ENCODE measurements at places on chromosomes 12 and 14. TPM values are rescaled to one million over a fixed set of nuclear protein-coding genes. Genes with fewer than 3 reads are reported as not detected.

Gene AMN
- total RNA-seq, result 2.0 TPM

Gene CLEC2A
- total RNA-seq, result not detected

Gene FLRT2
- 14.4 TPM for total RNA-seq

Gene MYH6
- total RNA-seq, result not detected

Gene ALG10
- 9.0 TPM for total RNA-seq

Gene SLC22A17
- 4.9 TPM for total RNA-seq

Gene GDF11
- total RNA-seq, result 0.34 TPM

Gene TBX5
- not detected for total RNA-seq

Gene TMPRSS12
- total RNA-seq, result not detected

Gene CFL2
- 21.2 TPM for total RNA-seq

Gene RNASE3
- not detected for total RNA-seq

Gene RND1
- total RNA-seq, result 0.78 TPM

Gene TRHDE
- total RNA-seq, result under 0.01 TPM

Gene AMHR2
- not detected for total RNA-seq

Gene BRAP
- total RNA-seq, result 33.8 TPM

Gene CDH24
- 2.4 TPM for total RNA-seq

Gene RTL1
- total RNA-seq, result not detected

Gene STX2
- 5.8 TPM for total RNA-seq

Gene KRT6C
- total RNA-seq, result 171 TPM

Gene HCAR2
- 4.5 TPM for total RNA-seq

Gene KRT3
- not detected for total RNA-seq

Gene RHEBL1
- total RNA-seq, result 1.0 TPM

Gene RIPK3
- 1.4 TPM for total RNA-seq

Gene ZC2HC1C
- total RNA-seq, result 0.68 TPM

Gene ANKRD33
- total RNA-seq, result not detected

Gene APOF
- not detected for total RNA-seq

Gene KRT6A
- 14,814 TPM for total RNA-seq

Gene GDF3
- total RNA-seq, result not detected

Gene LRRC10
- total RNA-seq, result not detected

Gene RD3L
- not detected for total RNA-seq

Gene WNT5B
- 5.6 TPM for total RNA-seq

Gene COQ10A
- total RNA-seq, result 4.1 TPM

Gene KRT73
- not detected for total RNA-seq

Gene ABCD2
- not detected for total RNA-seq

Gene C3AR1
- total RNA-seq, result not detected

Gene YEATS4
- total RNA-seq, result 30.1 TPM

Gene HSPA2
- 10.3 TPM for total RNA-seq

Gene CCDC175
- total RNA-seq, result not detected

Gene FAM181A
- total RNA-seq, result not detected

Gene PLEKHD1
- total RNA-seq, result 0.07 TPM

Measured in nasal cavity respiratory epithelium epithelial cell of viscerocranial mucosa (primary cell).